NCI-H1105 treated with DMSO at 0.1 percent for 48 hours (cell line): ENCODE measurements at places on chromosomes 1 and 21.
A peak's percentile ranks its signal among the peaks of the same experiment; 100 is the strongest.

- DNase-seq = no peak
Measured at GRCh38 chr1:91603409-91603808, 102.8 kb downstream of the CDC7 start.

GRCh38 chr1:184494929-184495328, 108.1 kb downstream of the C1orf21 start:
- no peak for DNase-seq

DNA sequence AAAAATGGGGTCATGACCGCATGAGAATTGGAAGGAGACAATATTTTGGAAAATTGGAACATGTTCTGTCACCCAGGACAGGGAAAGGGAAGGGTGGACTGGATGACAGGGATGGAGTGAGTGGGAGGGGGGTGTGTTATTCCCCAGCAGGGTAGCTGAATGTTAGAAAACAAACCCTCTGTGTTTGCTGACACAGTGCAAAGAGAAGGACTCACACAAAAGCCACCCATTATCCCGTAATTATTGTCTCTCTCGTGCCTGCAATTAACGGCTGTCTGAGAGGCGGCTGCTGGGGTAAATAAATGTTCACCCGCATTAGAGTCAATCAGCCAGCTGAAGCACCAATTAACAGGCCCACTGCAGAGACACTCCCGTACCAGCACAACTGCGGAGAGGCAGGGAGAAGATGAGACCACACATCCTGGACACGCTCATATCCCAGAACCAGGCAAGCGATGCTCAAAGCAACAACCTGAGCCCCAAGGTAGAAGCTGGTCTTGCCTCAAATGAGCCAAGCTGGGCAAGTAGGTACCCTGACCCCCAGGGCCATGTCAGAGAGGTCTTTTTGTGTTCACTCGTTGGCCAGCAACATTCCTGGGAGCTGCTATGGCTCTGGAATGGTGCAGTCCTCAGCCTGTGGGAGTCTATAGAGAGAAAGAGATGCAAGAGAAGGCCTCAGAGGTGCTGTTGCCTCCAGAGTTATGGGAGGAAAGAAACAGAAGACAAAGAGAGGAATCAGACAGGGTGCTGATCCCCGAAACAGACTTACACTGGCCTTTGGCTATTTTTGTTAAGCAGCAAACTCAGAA, 19.4 kb downstream of the PLEKHA6 start:
- peak; percentile 99 for DNase-seq

DNA sequence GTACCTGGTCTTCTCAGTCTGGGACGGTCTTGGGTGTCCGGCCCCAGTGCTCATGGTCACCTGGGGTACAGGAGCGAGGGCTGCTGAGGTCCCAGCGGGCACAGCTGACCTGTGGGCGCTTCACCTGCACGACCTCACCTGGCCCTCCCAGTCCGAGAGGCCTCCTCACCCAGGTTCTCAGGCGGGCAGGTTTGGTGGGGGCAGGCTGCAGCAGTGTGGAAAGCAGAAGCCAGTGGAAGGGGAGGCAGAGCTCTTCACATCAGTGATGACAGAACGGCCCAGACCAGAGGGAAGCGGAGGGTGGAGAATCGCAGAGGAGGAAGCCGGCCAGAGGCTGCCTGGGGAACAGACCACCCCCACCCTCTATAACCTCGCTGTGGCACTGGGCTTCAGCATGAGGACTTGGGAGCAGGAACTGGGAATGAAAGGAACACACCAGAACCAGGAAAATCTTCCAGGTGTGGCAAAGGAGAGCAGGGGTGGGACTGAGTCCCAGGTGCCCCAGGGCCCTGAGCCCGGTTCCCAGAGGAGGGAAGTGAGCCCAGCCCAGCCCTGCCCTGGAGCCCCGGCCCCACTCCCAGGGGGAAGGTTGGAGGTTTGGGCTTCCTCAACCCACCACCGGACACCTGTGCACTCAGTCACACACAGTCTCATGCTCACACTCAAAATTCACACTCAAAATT, 265.2 kb upstream of the VAMP3 start:
- DNase-seq = no peak

- no peak for DNase-seq
Measured at GRCh38 chr1:216765346-216766300, 42.4 kb upstream of the ESRRG start.

DNA sequence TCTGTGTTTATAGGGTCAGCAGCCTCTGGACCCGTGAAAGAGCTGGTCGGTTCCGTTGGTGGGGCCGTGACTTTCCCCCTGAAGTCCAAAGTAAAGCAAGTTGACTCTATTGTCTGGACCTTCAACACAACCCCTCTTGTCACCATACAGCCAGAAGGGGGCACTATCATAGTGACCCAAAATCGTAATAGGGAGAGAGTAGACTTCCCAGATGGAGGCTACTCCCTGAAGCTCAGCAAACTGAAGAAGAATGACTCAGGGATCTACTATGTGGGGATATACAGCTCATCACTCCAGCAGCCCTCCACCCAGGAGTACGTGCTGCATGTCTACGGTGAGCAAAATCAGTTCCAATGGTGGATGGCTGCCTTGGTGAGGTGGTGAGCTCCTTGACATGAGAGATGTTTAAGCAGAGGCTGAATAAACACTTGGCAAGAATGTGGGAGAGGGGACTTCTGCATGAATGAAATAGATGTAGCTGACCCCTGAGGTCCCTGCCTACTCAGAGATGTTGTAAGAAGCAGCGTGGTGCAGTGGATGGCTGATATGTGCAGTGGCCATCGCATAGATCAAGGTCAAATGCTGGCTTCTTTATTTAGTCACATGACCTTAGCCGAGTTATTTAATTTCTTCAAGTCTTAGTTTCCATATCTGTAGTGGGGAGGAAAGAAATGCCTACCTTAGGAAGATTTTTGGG, 9.3 kb downstream of the SLAMF7 start:
- no peak for DNase-seq
